ENCODE measurements at places on chromosomes 1 and 21.

GRCh38 chr1:231966983-231967382, 340.4 kb downstream of the DISC1 start:
- no peak for DNase-seq

DNA sequence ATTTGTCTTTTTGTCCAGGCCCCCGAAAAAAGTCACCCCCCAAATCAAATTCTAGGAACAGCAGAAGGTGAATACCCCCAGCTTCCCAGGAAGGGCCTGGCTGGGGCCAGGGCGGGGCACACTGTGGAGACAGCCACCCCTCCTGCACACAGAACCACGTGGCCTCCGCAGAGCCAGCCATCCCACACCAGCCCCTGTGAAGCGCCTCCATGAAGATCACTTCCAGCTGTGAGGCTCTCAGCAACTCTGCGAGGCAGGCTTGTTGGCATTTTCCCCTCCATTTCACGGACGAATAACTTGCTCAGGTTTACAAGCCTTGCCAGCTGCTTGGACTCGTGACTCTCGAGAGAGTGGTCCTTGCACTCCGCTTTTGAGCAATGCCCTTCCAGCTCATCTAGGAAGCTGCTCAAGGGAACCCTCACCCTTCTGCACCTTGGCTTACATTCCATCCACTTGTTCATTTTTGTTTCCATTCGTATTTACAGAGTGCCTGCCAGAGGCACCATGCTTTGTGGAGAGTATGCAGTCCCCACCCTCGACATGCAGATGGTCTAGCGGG, 48.2 kb downstream of the SYT6 start:
- DNase-seq, result no peak

GRCh38 chr21:29305561-29305960, 6.8 kb downstream of the BACH1 start:
- no peak for DNase-seq

DNA sequence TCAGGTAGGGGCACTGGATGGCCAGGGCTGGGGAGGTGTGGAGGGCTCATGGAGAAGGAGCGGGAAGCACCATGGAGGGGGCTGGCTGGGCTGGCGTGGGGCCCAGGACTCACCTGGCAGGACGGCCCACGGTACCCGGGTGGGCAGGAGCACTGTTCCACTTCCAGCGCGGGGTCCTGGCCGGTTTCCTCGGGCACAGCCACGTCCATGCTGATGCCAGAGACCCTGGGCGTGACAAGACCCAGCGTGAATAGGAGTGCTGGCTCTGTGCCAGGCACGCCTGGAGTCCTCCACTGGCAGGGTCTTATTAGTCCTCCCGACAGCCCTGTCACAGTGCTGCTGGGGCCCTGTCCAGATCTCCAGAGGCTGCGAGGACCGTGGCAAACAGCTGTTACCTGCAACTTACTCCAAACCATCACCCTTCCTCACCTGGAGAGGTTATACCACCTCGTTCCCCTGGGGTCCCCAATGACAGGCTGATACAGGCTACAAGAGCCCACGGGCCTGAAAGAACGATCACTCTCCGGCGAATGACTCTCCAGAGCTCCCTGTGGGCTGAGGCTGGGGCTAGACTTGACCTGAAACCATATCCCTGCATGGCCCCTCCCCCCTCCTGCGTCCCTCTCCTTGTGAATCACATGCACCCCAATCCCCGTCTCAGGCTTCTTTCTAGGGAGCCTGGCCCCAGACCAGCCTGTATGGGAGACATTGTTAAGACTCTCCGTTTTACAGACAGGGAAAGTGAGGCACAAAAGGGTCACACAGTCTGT, 62.1 kb downstream of the HSPG2 start:
- DNase-seq, result peak; percentile 77

DNA sequence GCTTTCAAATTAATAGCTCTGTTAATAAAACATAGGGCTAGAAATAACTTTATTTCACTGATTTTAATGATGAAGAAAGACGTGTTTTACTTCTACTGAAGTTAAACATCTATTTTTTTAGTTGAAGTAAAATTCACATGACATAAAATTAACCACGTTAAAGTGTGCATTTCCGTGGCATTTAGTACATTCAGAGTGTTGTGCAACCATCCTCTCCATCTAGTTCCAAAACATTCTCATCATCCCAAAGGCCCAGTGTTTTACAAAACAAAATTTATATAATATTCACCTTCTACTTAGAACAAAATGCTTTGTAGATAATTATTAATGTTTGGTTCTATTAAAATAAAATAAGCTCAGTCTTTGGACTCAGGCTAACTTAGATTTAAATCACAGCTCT, 108.5 kb upstream of the GNG12 start:
- DNase-seq, result no peak
